CD4-positive, alpha-beta memory T cell (primary cell): ENCODE measurements at places on chromosomes 7 and 10.
A peak's percentile ranks its signal among the peaks of the same experiment; 100 is the strongest.

GRCh38 chr7:143280160-143280559, 4.6 kb upstream of the TMEM139 start:
- no peaks in the 10 kb centered on the region for H3K27me3 ChIP-seq
- H3K36me3 ChIP-seq, result no peaks in the 10 kb centered on the region
- peaks cover 33% of the 10 kb centered on the region for H3K4me1 ChIP-seq
- H3K27ac ChIP-seq, result peak overlapping the region; percentile 74

GRCh38 chr10:12207114-12207513, 11.1 kb downstream of the CDC123 start:
- peaks cover 4% of the 10 kb centered on the region for H3K4me1 ChIP-seq
- DNase-seq, result no peak
- H3K4me3 ChIP-seq, result no peak overlapping the region
- H3K27ac ChIP-seq, result no peak overlapping the region

DNA sequence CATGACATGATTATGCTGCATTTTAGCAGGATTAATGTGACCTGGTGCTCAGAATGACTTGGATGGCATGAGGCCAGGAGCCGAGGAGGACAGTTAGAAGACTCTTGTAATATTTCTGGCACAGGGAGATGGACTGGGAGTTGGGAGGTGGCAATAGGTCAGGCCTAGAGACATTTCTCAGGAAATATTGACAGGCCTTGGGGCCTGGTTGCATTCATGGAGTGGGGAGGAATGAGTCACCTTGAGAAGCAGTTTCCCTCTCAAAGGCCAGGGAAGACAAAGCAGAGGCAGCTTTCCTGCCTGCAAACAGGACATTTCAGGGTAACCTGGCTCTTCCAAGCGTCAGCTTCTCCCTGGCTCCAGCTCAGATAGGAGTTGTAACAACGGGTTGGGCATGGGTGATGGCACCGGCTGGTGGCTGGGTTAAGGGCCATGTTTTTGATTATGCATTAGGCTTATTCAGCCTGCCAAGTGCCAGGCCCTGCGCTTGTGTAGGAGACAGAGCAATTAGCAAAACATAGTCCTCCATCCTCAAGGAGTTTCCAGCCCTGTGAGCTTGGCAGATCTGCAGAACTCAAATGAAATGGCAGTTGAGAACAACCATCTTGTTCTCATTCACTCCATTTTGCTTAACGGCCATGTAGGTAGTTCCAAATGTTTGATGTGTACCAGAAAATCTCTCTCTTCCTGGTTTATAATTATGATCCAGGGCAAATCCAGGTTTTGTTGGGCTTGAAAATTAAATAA, 38.2 kb downstream of the HK1 start:
- no peak overlapping the region for H3K4me3 ChIP-seq
- no peaks in the 10 kb centered on the region for H3K27me3 ChIP-seq
- H3K4me1 ChIP-seq, result peaks cover 32% of the 10 kb centered on the region
- no peak for DNase-seq
- H3K36me3 ChIP-seq, result no peaks in the 10 kb centered on the region

GRCh38 chr10:35492386-35493195, 112.5 kb upstream of the GJD4 start:
- DNase-seq, result no peak
- peaks cover 35% of the 10 kb centered on the region for H3K4me1 ChIP-seq
- no peak overlapping the region for H3K4me3 ChIP-seq
- no peaks in the 10 kb centered on the region for H3K36me3 ChIP-seq
- H3K27me3 ChIP-seq, result no peaks in the 10 kb centered on the region

- no peaks in the 10 kb centered on the region for H3K36me3 ChIP-seq
- DNase-seq, result no peak
- H3K4me1 ChIP-seq, result no peaks in the 10 kb centered on the region
- no peaks in the 10 kb centered on the region for H3K27me3 ChIP-seq
- H3K27ac ChIP-seq, result no peak overlapping the region
Measured at GRCh38 chr10:124179308-124180043, 86.1 kb upstream of the CHST15 start.

DNA sequence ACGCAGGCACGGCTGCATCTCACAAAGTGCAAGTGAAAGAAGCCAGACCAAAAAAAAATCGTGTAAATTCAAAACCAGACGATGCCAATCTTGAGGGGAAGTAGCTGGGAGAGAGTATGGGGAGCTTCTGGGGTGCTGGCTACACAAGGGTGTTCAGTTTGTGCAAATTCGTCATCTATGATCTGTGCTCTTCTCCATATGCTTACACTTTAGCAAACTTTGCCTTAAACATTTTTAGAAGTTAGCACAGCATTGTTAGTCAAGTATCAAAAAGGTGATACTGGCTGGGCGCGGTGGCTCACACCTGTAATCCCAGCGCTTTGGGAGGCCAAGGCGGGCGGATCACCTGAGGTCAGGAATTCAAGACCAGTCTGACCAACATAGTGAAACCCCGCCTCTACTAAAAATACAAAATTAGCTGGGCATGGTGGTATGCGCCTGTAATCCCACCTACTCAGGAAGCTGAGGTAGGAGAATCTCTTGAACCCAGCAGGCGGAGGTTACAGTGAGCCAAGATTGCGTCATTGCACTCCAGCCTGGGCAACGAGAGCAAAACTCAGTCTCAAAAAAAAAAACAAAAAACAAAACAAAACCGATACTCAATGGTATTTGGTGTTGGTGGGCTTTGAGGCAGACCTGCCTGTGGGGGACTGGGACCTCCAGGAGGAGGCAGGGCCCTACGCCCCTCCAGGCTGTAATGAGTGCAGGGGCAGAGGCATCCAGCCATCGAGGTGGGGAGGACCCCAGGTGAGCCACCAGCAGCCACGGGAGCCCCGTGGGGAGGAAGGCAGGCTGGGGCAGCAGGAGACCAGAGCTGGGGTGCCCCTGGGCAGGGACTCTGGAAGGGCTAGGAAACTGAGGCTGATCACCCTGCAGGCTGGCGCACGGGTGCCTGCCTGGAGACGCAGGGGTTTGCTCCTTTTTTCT, 150.0 kb downstream of the PRKAG2 start:
- H3K27ac ChIP-seq, result no peak overlapping the region
- H3K27me3 ChIP-seq, result no peaks in the 10 kb centered on the region
- DNase-seq, result no peak
- no peak overlapping the region for H3K4me3 ChIP-seq
- no peaks in the 10 kb centered on the region for H3K36me3 ChIP-seq
- no peaks in the 10 kb centered on the region for H3K4me1 ChIP-seq

DNA sequence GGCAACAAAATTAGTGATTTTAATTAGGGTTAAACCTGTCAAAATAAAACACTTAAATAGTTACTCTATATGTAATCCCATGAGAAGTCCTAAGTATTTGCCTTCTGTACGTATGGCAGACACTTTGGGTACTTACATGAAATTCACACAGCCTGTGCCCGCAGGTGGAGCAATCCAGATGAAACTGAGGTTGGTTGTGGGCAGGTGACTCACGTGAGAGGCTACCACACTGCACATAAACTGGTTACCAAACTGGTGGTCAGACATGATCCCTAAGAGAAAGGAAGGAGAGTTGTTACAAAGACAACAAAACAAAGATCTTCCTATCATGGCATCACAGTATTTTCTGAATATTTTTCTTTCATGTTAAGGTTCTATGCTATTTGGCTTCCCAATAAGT, 156.1 kb downstream of the RELN start:
- no peaks in the 10 kb centered on the region for H3K27me3 ChIP-seq
- H3K36me3 ChIP-seq, result no peaks in the 10 kb centered on the region
- no peak for DNase-seq
- no peak overlapping the region for H3K27ac ChIP-seq
- no peak overlapping the region for H3K4me3 ChIP-seq
- H3K4me1 ChIP-seq, result no peaks in the 10 kb centered on the region

DNA sequence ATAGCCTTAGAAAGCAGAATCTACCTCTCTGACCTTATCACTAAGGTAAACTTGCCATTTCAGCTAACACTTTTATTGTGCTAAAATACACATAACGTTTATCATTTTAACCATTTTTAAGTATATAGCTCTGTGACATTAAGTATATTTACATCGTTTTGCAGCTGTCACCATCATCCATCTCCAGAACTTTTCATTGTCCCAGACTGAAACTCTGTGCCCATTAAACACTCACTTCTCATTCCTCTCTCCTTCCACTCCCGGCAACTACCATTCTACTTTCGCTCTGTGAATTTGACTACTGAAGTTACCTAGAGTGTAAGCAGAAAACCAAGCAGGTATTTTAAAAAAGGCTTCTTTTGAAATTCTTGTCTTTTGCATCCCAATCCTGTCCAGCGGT, 1.3 kb downstream of the DDX50 start:
- DNase-seq, result no peak
- no peak overlapping the region for H3K4me3 ChIP-seq
- peaks cover 40% of the 10 kb centered on the region for H3K4me1 ChIP-seq
- H3K36me3 ChIP-seq, result peaks cover 5% of the 10 kb centered on the region

GRCh38 chr10:70890917-70891431, 2.6 kb upstream of the PCBD1 start:
- no peak for DNase-seq
- H3K4me3 ChIP-seq, result no peak overlapping the region
- H3K4me1 ChIP-seq, result peaks cover 7% of the 10 kb centered on the region
- no peaks in the 10 kb centered on the region for H3K36me3 ChIP-seq
- no peaks in the 10 kb centered on the region for H3K27me3 ChIP-seq
- H3K27ac ChIP-seq, result no peak overlapping the region

- peak overlapping the region; percentile 78 for H3K4me3 ChIP-seq
- peak overlapping the region; percentile 86 for H3K27ac ChIP-seq
- no peak for DNase-seq
- H3K27me3 ChIP-seq, result no peaks in the 10 kb centered on the region
Measured at GRCh38 chr10:70404787-70405036, 767 bp downstream of the EIF4EBP2 start.

- no peaks in the 10 kb centered on the region for H3K36me3 ChIP-seq
- no peaks in the 10 kb centered on the region for H3K4me1 ChIP-seq
- no peak overlapping the region for H3K27ac ChIP-seq
Measured at GRCh38 chr7:87127019-87127418, 25.2 kb upstream of the DMTF1 start.

- no peaks in the 10 kb centered on the region for H3K27me3 ChIP-seq
- no peak overlapping the region for H3K4me3 ChIP-seq
- H3K4me1 ChIP-seq, result no peaks in the 10 kb centered on the region
- no peak for DNase-seq
- no peaks in the 10 kb centered on the region for H3K36me3 ChIP-seq
- H3K27ac ChIP-seq, result no peak overlapping the region
Measured at GRCh38 chr10:98296524-98296923, 28.5 kb upstream of the LOXL4 start.

GRCh38 chr7:37580376-37580775, 103.2 kb upstream of the GPR141 start:
- H3K36me3 ChIP-seq, result no peaks in the 10 kb centered on the region
- no peak overlapping the region for H3K4me3 ChIP-seq
- no peaks in the 10 kb centered on the region for H3K4me1 ChIP-seq

GRCh38 chr7:66267249-66267648, 62.1 kb downstream of the TPST1 start:
- no peaks in the 10 kb centered on the region for H3K27me3 ChIP-seq
- no peaks in the 10 kb centered on the region for H3K4me1 ChIP-seq
- DNase-seq, result no peak
- H3K27ac ChIP-seq, result no peak overlapping the region
- H3K4me3 ChIP-seq, result no peak overlapping the region

GRCh38 chr7:152395112-152395511, 40.7 kb downstream of the KMT2C start:
- no peak overlapping the region for H3K4me3 ChIP-seq
- peaks cover 32% of the 10 kb centered on the region for H3K4me1 ChIP-seq
- H3K36me3 ChIP-seq, result no peaks in the 10 kb centered on the region
- no peak overlapping the region for H3K27ac ChIP-seq
- no peak for DNase-seq

- no peak for DNase-seq
- H3K27ac ChIP-seq, result no peak overlapping the region
- no peaks in the 10 kb centered on the region for H3K4me1 ChIP-seq
- no peaks in the 10 kb centered on the region for H3K27me3 ChIP-seq
- no peak overlapping the region for H3K4me3 ChIP-seq
Measured at GRCh38 chr7:117269886-117270285, 53.0 kb downstream of the WNT2 start.

GRCh38 chr10:130739757-130740145, 571.8 kb downstream of the TCERG1L start:
- no peak overlapping the region for H3K4me3 ChIP-seq
- no peak overlapping the region for H3K27ac ChIP-seq
- H3K4me1 ChIP-seq, result no peaks in the 10 kb centered on the region
- H3K36me3 ChIP-seq, result no peaks in the 10 kb centered on the region
- no peaks in the 10 kb centered on the region for H3K27me3 ChIP-seq
- DNase-seq, result no peak

DNA sequence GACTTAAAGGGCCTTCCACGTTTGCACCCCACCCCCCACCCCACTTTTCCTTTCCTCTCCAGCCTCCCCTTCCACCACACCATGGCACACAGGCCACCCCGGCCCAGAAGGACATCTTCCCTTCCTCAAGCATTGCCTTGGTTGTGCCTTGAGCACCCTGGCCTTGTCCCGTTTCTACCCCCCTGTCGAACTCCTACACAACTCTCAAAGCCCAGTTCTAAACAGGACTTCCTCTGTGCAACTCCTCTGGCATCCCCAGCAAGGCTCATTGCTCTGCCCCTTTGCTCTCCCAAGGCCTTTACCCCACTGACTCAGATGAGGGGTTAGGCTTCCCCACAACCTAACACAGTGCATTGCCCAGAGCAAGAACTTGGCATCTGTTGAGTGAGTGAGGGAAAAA, 136.1 kb downstream of the HERPUD2 start:
- no peaks in the 10 kb centered on the region for H3K4me1 ChIP-seq
- DNase-seq, result no peak
- H3K36me3 ChIP-seq, result no peaks in the 10 kb centered on the region
- H3K4me3 ChIP-seq, result no peak overlapping the region
- H3K27ac ChIP-seq, result no peak overlapping the region
- no peaks in the 10 kb centered on the region for H3K27me3 ChIP-seq

DNA sequence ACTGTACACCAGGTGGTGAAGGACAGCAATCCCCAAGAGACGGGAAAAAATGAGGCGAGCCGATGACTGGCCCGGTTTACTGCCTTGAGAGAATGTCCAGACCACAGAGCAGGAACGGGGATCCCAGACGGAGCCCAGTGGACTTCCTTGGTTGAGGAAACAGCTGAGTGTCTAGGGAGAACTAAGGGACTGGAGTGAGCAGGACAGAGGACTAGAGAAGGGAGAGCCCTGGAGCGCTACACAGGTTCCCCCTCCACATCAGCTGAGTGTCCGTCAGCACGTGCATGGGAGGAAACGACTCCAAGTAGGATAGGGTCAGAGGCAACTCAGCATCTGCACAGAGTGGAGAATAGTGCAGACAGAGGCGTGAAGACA, 7.1 kb upstream of the WDR86 start:
- no peak overlapping the region for H3K4me3 ChIP-seq
- H3K27me3 ChIP-seq, result no peaks in the 10 kb centered on the region
- no peaks in the 10 kb centered on the region for H3K36me3 ChIP-seq
- peaks cover 4% of the 10 kb centered on the region for H3K4me1 ChIP-seq
- H3K27ac ChIP-seq, result no peak overlapping the region

- DNase-seq, result no peak
- H3K36me3 ChIP-seq, result no peaks in the 10 kb centered on the region
- H3K27me3 ChIP-seq, result no peaks in the 10 kb centered on the region
Measured at GRCh38 chr7:28900311-28900710, 57.8 kb downstream of the TRIL start.

DNA sequence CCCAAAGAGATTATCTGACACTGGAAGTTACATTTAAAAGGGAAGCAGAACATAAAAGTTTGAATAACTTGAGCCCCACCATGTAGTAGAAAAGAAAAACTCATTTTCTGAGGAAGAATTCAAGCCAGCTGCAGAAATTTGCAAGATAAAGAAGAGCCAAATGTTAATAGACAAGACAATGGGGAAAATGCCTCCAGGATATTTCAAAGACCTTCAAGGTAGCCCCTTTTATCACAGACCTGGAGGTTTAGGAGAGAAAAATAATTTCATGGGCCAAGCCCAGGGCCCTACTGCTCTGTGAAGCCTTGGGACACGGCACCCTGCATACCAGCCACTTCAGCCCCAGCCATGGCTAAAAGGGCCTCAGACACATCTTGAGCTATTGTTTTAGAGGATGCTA, 18.4 kb upstream of the AKR1C1 start:
- H3K27ac ChIP-seq, result no peak overlapping the region
- no peaks in the 10 kb centered on the region for H3K4me1 ChIP-seq
- H3K36me3 ChIP-seq, result no peaks in the 10 kb centered on the region
